Caki2 (cell line): ENCODE measurements at places on chromosomes 4 and X.

DNA sequence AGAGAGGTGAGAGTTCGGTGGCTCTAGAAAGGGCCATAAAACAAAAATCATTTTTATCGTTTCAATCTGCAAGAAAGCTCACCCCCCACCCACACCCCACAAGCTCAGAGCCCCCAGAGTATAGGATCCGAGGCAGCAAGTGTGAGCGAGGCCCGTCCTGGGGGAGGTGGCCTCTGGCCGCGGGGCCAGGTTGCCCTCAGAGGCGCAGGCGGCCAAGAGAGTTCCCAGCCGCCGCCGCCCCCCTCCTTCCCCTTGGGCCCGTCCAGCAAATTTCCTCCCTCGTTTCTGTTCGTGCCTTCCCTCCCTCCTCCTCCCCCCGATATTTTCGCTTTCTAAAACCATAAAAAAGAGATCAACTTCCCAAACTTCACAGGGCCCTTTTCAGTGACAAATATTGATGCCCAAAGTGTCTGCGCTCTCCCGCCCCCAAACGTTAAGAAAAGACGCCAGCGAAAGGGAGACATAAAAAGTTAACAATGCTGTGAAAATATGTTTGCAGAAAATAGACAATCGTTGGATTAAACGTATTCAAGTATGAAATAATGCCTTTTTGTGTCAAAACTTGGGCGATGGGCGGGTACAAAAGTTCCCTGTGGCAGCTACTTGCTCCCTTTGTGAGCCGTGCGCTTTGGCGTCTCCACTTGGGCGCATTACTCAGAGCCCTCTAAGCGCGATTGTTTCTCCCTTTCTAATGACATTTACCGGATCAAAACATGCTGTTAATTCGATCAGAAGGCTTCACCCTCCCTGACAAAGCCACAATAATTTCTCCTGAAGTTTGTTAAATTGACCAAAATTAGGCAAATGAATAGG is 1.1 kb upstream of the HELT start:
- no peak for DNase-seq

- DNase-seq = no peak
Observed at GRCh38 chr4:74499986-74500781, 55.2 kb downstream of the AREG start.

DNA sequence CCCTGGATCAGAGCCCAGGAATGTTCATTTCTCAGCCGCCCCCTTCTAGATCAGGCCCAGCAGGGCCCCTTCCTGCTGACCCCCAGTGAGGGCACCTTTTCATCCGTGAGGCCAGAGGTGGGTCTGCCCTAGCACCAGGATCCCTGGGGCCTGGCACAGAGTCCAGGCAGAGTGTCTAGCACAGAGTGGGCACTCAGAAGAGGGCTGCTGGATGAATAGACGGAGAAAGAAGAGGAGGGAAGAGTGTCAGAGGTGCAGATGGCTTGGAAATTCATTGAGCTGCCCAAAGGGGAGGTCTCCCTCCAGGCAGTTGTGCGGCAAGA is 106.5 kb downstream of the CPZ start:
- no peak for DNase-seq

DNA sequence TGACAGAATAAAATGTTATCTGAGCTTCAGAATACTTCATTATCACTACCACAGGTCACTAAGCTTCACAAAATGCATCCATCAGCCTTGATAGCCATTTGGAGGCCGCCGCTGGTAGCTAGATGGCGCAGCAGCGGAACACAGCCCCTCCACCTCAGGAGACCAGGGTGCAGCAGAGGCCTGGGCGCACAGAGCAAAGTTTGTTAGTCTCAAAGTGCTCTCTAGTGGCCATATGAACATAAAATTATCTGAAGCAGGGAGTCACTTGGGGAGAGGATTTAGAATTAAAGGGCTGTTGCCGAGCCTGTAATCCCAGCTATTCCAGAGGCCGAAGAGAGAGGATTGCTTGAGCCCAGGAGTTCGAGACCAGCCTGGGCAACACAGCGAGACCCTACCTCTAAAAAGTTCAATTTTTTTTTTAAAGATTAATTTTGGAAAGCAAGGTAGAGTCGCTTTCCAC is 8.1 kb upstream of the DCTD start:
- DNase-seq = peak; percentile 82

DNA sequence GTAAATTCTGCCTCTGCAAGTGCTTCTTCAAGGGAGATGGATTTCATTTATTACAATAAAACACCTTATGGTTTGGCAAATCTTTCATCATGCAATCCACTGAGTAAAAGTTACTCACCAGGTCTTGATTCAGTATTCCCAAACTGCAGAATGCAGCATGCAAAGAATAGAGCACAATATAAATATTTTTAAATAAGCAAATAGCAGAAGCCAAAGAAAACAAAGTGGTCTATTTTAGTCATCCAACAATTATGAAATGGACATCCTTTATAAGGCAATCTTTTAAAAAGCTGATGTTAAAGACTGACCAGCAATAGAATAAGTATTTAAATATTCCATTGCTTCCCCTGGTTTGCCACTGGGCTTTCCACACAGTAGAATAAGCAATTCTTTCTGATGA is 59.5 kb downstream of the SLC39A8 start:
- DNase-seq = no peak

DNA sequence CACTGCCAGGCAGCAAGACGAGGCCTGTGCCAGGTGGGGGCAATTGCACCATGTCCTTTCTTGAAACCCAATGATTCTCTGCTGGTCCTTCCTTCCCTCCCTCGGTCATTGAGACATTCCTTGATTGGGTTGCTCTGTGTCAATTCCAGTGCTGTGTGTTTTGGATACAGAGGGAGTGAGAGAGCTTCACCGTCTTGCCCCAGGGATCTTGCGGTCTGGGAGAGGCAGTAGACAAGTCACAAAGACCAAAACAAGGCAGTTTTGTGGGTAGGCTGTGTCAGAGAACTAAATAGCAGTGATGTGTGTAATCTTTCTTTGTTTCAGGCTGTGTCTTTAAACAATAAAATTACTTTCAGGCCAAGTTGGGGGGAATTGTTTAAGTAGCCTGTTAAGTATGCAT is 38.8 kb upstream of the TADA2B start:
- no peak for DNase-seq

GRCh38 chr4:119977076-119977940 is 89.3 kb downstream of the MAD2L1 start:
- DNase-seq = no peak

DNA sequence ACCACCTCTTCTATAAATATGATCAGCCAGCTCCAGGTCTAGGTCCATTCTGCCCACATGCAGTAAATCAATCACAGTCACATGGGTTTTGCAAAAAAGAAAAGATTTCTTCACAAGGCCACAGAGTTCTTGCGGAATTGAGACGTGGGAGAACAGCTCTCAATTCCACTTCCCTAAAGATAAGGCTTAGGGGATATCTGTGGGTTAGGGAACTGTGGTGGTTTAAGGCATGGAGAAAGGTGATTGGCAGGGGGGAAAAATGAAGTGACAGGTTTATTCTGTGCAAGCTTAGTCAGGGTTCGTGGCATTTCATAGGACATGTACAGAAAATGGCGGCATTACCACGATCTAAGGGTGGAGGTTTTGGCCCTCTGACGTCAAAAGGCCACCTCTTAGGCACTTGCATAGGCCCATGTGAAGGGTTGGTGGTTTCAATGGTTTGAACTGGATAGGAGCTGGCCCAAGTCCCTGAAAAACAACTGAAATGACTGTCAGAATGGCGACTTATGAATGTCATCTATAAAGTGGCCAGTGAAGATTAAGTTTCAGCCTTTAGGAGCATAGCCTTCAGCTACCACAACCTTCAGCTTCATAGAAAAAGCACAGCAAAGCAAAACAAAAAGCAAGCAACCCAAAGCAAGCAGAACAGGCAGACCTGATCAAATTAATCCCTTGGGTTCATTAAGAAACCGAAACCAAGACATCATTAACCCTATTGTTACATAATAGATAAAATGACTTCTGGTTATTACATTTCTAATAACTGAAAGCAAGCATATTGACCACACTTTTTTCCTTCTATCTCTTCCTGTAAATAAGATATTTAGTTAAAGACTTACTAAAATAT is 289.8 kb upstream of the SFRP2 start:
- DNase-seq = no peak

DNA sequence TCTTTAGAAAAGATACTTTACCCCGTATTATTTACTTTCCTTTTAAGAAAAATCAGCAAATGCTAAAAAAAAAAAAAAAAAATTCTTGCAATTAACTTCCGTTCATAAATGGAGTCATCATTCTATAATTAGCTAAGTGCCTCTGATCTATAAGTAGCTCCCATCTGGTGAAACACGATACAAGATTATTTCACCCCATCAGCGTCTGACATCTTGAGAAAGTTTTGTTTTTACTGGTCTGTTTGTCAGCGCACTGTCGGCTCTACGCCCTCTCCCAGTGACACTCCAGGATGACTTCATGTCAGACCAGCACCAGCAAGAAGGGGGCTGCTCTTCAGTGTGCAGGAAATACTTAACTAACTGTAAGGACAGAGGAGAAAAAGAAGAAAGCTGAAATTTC is 108.3 kb downstream of the AFAP1 start:
- DNase-seq = no peak

GRCh38 chr4:25088093-25088952 is 57.6 kb upstream of the LGI2 start:
- no peak for DNase-seq

DNA sequence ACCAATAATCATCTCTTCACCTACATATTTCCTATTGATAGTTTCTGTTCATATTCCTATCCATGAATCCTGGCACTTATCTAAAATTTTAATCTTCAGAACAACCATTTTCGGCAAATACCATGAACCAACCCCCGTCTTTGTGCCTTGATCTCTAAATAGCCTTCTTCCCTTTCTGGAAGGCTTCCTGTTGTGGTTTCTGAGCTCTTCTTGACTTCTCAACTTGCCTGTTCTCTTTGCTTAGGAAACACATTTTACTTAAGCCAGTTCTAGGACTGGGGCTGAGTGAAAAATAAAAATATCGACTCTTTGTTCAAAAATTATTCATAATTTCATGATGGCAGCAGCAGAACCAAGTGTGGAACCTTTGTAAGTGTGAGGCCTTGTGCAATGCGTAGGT is 882.4 kb downstream of the C4orf33 start:
- no peak for DNase-seq

- no peak for DNase-seq
Observed at GRCh38 chr4:11183356-11183740, 245.3 kb downstream of the HS3ST1 start.

DNA sequence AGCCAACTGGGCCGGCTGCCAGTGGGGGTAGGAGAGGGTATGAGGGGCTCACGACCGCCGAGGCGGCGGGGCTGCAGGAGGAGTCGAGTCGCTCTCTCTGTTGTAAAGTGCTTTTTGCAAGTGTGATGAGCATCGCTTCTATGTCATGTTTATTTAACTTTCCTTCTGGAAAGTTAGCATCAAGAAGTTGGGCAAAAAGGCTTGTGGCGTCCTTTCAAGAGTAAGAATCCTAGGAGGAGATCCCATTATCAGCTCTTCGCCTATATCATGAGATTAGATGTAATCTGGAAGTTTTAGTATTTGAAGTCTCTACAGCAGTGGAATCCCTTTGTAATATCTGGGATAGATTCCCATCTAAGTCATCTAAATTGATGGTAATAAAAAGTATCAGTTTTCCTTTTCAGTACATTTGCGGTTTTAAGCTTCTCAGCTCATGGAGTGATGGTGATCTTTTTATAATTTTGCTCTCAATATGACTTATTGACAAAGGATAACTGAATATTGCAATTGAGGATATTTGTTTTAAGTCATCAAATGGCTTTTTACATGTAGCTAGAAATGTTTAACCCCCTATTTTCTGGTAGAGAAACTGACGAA is 1.7 kb downstream of the GALNT7 start:
- no peak for DNase-seq

GRCh38 chrX:120999413-120999812 is 13.9 kb upstream of the CT47A1 start:
- no peak for DNase-seq

GRCh38 chrX:154517101-154517781 is 1.2 kb upstream of the FAM3A start:
- no peak for DNase-seq

- DNase-seq = no peak
Observed at GRCh38 chr4:65669111-65670019, 924 bp downstream of the EPHA5 start.

DNA sequence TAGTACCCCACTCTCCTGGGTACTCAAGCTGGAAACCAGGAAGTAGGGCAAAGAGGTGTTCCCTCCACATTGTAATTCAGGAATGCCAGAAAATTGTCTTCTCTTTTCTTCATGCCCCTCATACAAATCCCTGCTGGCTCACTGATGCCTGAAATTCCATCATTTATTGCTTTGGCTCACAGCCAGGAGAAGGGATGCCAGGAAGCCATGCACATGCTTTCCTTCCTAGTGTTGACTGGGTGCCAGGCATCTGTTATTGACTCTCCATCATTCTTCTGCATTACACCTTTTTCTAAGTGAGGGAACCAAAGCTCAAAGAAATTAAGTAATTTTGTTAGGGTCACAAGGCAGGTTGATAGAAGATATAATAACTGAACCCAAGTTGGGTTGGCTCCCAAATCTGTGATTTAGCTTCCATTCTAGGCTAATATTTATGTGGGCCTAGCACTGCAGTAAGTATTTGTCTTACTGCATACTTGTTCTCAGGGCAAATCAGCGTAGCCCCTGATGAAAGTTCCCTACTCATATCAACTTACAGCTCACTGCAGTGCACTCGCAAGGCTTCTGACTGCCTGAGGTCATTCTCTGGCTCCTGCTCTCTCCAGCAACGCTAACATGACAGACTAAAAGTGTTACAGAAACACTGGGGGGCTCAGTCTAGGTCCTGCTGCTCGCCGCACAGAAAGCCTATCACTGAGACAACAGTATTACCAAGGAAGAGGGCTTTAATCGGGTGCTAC is 89.0 kb downstream of the TRAPPC11 start:
- DNase-seq = peak; percentile 82

DNA sequence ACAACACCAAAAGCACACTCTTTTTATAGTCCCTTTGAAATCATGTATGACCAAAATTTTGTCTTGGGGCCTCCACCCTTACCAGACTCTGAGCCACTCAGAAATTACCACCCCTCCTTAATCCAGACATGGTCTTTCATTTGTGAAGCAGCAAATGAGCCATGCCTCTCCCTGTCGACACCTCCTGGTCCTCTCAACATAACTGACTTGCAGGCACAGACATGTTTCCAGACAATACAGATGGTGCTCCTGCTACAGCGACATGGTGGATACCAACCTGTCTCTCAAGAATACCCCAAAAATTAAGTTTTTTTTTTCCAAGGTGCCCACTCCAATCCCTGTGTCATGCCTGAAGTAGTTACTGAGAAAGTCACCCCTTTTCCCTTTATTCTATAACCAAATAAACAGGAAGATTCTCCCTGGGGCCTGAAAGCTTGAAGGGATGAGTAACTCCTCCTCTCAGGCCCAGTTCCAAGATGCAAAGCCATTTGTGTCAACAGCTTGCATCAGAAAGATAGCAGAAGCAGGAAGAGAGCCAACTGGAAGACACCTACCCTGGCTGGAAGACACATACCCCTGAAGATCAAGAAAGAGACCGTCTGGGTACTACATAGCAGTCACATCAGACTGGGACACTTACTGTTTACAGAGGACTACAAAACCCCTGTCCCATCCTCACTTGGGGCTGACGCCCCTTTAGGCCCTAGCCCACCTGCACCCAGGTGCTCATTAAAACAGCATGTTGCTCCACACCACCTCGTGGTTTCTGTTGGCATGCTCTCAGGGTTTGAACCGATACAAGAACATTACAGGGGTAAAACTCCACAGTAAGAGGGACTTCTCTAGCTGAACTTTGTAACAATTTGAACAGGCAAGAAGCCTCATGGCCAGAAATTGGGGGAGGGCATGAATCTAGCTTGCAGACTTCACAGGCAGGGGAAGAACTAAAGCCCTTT is 5.5 kb upstream of the UGT2B17 start:
- no peak for DNase-seq

GRCh38 chrX:77975755-77976154 is 6.3 kb upstream of the PGAM4 start:
- no peak for DNase-seq
